CD8-positive, alpha-beta memory T cell (primary cell): ENCODE measurements at places on chromosomes 1 and 21. TPM values are rescaled to one million over a fixed set of nuclear protein-coding genes. Genes with fewer than 3 reads are reported as not detected.

GRCh38 chr1:45765999-45766792, 15.7 kb upstream of the IPP start:
- no peak for DNase-seq

DNA sequence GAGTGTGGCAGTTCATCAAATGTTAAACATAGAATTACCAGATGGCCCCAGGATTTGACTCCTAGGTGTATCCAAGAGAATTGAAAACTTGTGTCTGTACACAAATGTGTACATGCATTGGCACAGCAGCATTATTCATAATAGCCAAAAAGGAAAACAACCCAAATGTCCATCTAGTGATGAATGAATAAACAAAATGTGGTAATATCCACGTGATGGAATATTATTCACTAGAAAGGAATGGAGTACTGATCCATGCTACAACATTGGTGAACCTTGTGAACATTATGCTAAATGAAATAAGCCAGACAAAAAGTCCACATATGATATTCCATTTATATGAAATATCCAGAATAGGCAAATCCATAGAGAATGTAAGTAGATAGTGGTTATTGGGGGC, 77.7 kb downstream of the RAVER2 start:
- DNase-seq, result no peak

GRCh38 chr1:190067592-190067991, 410.1 kb downstream of the BRINP3 start:
- no peak for DNase-seq

- no peak for DNase-seq
Measured at GRCh38 chr1:235211517-235211916, 50.5 kb upstream of the RBM34 start.

DNA sequence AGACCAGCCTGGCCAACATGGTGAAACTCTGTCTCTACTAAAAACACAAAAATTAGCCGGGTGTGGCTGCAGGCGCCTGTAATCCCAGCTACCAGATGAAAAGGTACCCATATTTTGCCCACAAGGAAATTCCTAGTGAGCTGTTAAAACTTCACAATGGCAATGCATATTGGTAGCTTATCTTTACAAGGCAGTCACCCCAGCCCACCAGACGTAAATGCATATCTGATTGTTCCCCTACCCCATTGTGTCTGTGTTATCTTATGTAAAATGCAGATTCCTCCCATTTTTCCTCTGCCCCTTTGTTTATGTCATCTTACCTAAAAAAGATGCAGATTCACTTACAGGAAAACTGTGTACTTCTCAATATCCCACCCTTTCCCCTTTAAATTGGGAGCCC, 103.1 kb upstream of the SLC2A1 start:
- DNase-seq, result no peak

GRCh38 chr1:112711041-112711440, 4.1 kb downstream of the PPM1J start:
- DNase-seq, result no peak

DNA sequence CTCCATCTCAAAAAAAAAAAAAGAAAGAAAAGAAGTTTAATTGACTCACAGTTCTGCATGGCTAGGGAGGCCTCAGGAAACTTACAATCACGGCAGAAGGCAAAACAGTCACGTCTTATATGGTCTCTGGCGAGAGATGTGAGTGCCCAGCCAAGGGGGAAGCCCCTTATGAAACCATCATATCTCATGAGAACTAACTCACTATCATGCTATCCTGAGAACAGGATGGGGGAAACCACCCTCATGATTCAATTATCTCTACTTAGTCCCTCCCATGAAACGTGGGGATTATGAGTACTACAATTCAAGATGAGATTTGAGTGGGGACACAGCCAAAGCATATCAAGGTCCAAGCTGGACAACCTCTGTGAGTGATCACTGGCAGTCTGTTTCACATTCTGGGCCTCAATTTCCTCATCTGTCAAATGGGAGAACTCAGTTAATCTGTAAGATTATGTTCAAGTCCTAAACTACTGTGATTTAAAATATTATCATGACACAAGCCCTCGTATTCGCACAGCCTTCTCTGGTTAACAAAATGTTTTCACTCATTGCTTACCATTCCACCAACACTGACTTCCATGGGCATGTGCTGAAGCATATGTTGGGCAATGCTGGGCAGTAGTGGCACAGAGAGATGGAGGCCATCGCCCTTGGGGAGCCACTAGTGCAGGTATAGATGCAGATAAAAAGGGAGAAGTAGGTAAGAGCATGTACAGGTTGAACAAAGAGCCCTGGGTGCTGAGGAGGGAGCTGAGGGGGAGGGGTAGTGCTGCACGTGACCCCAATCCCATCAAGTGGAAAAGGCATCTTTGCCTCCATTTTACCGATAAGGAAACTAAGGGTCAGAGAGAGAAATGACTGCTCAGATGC, 46.2 kb upstream of the SLC2A1 start:
- no peak for DNase-seq

The NOS1AP gene
- 0.07 TPM for total RNA-seq

The SLC1A7 gene
- not detected for total RNA-seq
